Mesenchymal stem cell (in vitro differentiated cells and primary cell): ENCODE measurements at places on chromosomes 7 and 10.
A peak's percentile ranks its signal among the peaks of the same experiment; 100 is the strongest.

- peak; percentile 12 for DNase-seq
Observed at GRCh38 chr7:85829817-85830432, 643.1 kb upstream of the SEMA3D start.

GRCh38 chr10:11682267-11682683 lies 59.9 kb upstream of the ECHDC3 start:
- no peak for DNase-seq

GRCh38 chr10:81036257-81036656 lies 498.6 kb downstream of the SH2D4B start:
- no peak for DNase-seq

GRCh38 chr7:4186513-4186780 lies 495.6 kb upstream of the FOXK1 start:
- DNase-seq: no peak

GRCh38 chr10:60757420-60757895 lies 20.8 kb upstream of the CDK1 start:
- DNase-seq: peak; percentile 40

GRCh38 chr7:91421018-91421417 lies 156.8 kb downstream of the FZD1 start:
- DNase-seq: no peak

DNA sequence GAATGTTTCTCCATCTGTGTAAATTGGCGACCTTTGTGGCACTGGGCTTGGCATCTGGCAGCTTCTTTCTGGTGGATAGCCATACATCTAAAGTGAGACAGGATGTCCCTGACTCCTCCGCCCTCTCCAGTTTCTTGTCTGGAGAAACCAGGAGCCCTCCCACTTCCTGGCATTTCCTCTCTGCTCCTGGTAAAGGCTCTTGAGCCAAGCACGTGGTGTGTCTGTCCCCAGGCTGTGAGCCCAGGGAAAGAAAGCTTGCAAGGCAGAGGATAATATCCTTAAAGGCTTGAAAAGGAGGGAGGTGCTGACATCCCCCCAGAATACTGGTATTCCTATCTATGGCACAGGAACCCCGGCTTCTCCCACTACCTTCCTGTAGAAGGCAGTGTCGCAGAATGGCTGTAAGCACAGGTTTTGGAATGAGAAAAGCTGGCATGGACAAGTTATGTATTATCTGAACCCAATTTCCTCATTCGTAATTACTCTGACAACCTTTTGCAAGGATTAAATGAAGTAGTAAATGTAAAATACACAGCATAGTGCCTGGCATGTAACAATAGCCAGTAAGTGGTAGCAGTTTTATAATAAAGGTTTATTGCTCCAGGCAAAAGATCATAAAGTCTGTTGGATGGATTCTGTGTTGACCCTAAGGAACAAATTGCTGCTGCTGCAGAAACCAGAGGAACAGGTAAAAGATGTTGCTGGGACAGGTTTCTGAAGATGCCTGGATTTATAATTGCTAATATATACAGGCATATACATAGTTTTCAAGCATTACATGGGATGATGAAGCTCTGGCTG lies 11.8 kb upstream of the ACSL5 start:
- DNase-seq: peak; percentile 68

GRCh38 chr10:128476368-128476725 lies 350.1 kb upstream of the MKI67 start:
- DNase-seq: no peak

GRCh38 chr10:110841767-110842267 lies 29.9 kb upstream of the PDCD4 start:
- DNase-seq: no peak

DNA sequence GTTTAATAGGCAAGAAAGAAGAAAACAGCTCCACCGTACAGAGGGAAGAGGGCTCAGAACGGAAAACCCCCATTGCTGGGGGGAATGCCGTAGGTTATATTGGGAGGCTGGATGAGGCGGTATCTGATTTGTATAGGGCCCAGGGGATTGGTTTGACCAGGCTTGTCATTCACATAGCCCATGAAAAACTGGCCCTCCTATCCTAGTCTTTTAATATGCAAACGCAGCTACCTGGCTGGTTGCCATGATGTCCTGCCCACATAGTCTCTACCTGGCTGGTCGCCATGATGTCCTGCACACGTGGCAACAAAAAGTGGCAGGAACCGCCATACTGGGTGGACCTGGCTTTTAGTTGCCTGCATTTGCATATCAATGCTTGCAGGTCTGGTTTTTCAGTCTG lies 84.7 kb downstream of the AUTS2 start:
- DNase-seq: no peak

DNA sequence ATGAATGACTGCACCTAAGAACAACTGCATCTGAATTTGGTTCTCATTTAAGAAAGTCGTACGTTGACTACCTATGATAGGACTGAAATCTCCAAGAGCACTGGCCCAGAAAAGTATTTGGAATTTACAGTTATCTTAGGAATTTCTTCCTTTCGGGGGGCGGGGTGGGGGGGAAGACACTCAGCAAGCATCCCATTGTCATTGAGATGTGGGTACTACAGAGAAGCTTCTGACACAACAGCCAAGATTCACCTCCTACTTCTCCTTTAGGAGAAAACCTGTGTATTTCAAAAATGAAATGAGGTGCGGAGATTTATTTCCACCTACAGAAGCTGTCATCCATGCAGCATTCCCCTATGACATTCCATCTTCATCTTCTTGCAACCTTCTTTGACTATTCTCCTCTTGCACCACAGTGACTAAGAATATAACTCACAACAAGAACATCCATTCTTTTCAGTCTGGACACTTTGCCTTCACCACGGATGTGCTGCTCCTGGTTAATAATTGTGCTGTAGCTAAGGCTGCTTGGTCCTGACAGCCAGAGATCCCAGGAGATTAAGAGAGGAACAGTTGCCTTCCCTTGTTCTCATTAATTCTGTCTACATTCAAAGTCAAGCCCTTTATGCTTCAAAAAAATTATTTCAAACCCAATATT lies 98.4 kb upstream of the FRMD4A start:
- DNase-seq: no peak

- DNase-seq: no peak
Observed at GRCh38 chr7:95092324-95092723, 184.9 kb downstream of the PPP1R9A start.

DNA sequence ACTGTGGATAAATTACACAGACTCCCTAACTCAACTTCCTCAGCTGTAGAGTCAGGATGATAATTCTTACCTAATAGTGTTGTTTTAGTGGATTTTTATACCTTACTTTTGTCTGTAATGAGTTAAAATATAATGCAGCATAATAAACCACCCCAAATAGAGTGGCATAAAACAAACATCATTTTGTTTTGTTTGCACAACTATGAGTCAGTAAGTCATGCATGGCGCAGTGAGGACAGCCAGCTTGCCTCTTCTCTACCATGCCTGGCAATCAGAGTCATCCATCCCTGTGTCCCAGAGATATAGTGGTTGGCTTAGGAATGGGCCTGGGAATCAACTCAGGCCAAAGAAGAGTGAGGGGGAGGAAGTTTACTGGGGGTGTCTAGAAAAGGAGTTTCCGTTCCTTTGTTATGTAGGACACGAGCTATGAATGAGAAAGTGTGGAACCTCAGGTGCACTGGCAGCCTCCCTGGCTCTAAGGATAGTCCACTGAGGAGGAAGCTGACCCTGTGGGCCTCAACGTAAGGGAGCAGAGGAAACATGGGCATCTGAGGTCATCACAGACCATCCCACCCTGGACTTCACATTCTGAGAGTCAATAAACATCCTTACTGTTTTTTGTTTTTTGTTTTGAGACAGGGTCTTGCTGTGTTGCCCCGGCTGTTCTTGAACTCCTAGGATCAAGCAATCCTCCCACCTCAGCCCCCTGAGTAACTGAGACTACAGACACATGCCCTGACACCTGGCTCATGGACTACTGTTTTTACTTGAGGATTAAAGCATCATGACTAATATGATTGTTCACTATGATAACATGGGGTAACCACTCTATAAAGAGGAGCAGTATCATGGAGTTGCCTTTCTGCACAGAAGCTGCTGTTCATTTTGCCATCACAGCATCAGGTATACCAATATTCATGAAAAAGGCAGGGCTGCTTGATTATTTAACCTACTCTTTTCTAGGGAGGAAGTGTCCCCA lies 21.0 kb upstream of the GRB10 start:
- no peak for DNase-seq

DNA sequence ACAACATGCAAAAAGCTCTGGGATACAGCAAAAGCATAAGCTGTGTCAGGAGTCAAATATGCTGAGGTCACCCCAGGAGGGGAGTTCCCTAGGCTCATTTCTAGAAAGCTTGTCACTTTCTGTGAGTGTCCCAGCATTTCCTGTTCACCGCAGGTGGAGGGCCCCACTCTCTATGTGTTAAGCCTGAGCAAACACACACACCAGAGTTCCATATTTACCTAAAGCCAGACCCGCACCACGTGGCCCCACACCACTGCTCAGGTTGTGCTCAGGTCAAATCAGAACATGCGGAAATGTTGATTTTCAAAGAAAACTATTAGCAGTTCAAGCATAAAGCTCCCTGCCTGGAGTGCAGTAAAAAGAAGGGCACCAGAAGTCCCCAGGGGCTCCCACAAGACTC lies 259.6 kb upstream of the PPP2R2D start:
- no peak for DNase-seq

- no peak for DNase-seq
Observed at GRCh38 chr7:114864278-114864677, 57.6 kb upstream of the MDFIC start.

GRCh38 chr7:14598978-14599377 lies 303.6 kb downstream of the DGKB start:
- no peak for DNase-seq

DNA sequence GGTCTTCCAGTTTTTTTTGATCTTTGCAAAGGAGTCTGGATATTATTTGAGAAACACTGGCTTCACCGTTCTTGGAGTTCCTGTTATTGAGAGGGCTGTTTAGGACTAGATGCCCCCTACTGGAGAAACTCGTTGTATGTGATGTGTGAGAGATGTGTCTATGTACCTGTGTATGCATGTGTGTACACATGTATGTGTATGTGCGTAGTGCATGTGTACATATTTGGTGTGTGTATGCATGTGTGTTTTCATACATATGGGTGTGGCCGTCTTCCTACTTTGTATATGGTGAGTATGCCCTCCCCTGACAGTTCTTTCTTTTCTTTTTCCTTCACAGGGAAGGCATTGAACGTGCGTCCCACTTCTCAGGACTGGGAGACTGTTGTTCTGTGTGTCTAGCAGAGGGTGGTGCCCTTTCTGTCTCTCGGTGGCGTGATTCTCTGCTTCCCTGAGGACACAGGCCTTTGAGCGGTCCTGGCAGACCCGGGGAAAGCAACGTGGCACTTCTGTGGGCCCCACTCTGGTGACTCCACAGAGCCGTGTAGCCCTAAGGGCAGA lies 3.0 kb upstream of the CALHM3 start:
- peak; percentile 74 for DNase-seq

GRCh38 chr10:45640941-45641340 lies 31.6 kb downstream of the ZFAND4 start:
- no peak for DNase-seq

DNA sequence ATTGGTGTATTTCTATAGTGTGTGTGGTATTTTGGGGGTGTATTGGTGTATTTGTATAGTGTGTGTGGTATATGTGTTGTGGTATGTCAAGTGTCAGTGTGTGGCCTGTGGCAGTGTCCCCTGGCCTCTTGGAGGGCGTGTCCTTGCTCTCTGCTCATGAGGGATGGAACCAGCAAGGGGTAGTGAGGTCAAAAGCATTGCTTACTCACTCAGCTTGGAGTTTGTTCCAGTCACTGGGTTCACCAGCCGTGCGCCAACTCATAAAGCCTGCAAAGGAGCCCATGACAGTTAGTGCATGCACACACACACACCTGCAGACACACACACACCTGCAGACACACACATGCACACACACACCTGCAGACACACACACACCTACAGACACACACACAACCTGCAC lies 4.3 kb upstream of the TRPV6 start:
- DNase-seq: no peak

GRCh38 chr7:54111814-54112511 lies 430.2 kb upstream of the VSTM2A start:
- DNase-seq: no peak

GRCh38 chr7:148356303-148356702 lies 234.3 kb upstream of the C7orf33 start:
- DNase-seq: no peak

DNA sequence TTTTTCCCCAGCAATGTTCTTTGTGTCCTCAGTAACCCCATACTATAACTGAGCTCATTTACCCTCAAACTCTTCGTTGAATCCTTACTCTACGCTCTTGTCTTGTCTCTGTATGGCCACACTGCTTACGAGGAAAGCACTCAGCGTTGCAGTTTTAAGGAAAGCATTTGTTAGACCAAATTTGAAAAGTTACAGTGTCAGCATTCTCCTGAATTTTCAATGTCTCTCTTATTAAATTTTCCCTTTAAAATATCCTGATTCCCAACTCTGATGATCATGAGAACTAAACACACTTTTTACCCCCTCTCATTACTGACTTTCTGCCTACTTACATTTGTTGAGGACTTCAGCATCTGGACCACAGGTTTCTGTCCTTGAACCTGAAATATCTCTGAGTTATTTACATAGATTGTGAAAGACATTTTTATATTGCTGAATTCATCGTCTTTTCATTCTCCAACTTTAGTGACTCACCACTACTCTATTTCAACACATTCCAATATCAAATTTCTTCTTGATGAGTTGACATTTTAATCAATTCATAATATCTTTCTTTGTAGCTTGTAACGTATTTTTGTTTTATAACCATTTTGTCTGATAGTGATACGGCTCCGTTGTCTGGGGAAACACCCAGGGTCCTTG lies 19.8 kb upstream of the VWDE start:
- DNase-seq: no peak

GRCh38 chr10:61993711-61994401 lies 92.4 kb downstream of the ARID5B start:
- DNase-seq: no peak

DNA sequence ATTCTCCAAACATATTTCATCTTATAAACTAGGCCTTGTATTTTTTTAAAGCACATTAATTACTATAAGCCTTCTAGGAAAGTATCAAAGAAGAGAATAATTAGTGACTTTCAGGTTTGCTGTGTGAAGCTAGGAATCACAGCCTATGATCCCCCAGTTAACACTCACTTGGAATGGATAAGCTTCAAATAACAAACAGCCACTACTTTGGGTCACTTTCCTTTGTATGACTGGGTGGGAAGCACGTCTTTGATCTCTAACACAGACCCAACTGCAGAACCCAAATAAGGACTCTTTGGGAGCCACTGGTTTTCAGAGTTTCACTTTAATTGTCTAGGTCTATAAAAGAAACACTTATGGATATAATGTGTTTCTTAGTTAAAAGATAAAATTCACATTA lies 769.3 kb downstream of the MAGI2 start:
- DNase-seq: no peak

GRCh38 chr7:120023494-120024167 lies 249.3 kb upstream of the KCND2 start:
- peak; percentile 27 for DNase-seq
